Melanocyte of skin (primary cell): ENCODE measurements at places on chromosomes 12 and 14. TPM values are rescaled to one million over a fixed set of nuclear protein-coding genes. Genes with fewer than 3 reads are reported as not detected.

Gene ISCA2
- total RNA-seq = 14.8 and 18.5 TPM in 2 replicates

Gene TMEM263
- total RNA-seq = 27.9 and 57.1 TPM in 2 replicates

Gene CCDC91
- 22.6 and 32.5 TPM in 2 replicates for total RNA-seq

Gene PTGES3
- 108 and 120 TPM in 2 replicates for total RNA-seq

Gene MSRB3
- total RNA-seq = 6.5 and 23.3 TPM in 2 replicates
